ENCODE measurements at places on chromosomes 7 and 10. TPM values are rescaled to one million over a fixed set of nuclear protein-coding genes. Genes with fewer than 3 reads are reported as not detected.

Gene CCDC172
- not detected for total RNA-seq

Gene ADIRF
- total RNA-seq: 288 TPM

Gene SRRT
- total RNA-seq: 104 TPM

Gene AKR1D1
- total RNA-seq: not detected

Gene DGKI
- total RNA-seq: 4.1 TPM

Gene PWWP2B
- 10.7 TPM for total RNA-seq

Gene IFIT5
- total RNA-seq: 13.8 TPM

Gene PLPP4
- not detected for total RNA-seq

Gene SPDYE2B
- not detected for total RNA-seq

Gene PTF1A
- total RNA-seq: not detected

Gene GPR26
- not detected for total RNA-seq

Gene LIPN
- total RNA-seq: not detected

Gene C7orf33
- total RNA-seq: not detected

Gene PLXDC2
- total RNA-seq: 101 TPM

Gene HOXA2
- 1.3 TPM for total RNA-seq

Gene CRHR2
- total RNA-seq: under 0.01 TPM

Gene NXPH1
- not detected for total RNA-seq

Gene METTL27
- total RNA-seq: 10.6 TPM

Gene BAG3
- total RNA-seq: 29.9 TPM

Gene OR2F2
- total RNA-seq: not detected
